ENCODE measurements at places on chromosomes 6 and 20.

DNA sequence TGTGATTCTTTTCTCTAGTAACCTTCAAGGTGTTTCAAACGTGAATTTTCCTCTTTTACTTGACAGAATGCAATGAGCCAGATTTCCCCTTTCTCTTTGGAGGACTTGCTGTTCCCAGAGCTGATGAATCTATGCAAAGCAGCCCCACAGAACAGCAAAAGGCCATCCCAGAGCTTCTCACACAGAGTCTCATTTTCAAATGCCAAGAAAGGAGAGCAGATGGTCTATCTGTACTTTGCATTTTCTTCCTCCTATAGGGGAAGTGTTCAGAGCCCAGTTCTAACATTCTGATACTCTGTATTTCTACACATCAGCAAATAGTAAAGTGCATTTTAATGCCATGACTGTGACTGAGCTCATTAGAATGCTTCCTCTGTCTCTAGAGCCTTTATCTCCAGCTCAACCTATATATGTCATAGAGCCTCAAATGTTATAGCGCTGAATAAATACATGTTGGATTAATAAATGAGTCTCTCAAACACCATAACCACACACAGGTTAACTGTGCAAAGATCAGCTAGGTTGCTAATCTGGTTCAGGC lies 81.8 kb upstream of the EYA4 start:
- DNase-seq: no peak

DNA sequence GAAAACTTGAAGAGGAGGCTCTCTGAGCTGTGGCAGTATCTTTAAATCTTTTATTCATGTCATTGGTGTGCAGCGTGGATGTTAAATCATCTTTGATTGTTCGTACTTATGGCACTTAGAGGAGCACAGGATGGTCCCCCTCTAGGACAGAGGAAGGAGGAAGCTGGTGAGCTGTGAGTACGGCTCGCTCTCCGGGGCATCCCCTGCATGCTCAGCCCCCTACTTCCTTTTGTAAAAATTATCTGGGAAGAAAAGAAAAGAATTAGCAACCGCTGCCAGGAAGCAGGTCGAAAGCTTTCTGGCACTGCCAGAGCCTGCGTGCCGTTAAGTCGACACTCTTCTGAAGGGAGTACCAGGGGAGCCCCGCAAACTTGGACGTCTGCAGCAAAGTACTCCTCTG lies 158.5 kb downstream of the SYNDIG1 start:
- no peak for DNase-seq

DNA sequence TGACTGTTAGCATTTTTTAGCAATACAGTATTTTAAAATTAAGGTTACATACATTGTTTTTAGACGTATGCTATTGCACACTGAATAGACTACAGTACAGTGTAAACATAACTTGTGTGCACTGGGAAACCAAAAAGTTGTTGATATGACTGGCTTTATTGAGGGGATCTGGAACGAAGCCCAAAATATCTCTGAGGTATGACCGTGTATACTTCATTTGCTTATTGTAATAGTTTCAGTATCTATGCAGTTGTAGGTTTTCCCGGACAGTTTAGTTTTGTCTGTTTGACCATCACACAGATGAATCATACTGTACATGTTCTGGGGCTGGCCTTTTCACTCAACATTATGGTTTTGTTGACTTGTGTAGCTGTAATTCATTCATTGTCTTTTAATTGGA lies 6.9 kb upstream of the ZBTB12 start:
- no peak for DNase-seq

- no peak for DNase-seq
Observed at GRCh38 chr20:52974179-52974594, 2.0 kb downstream of the TSHZ2 start.

DNA sequence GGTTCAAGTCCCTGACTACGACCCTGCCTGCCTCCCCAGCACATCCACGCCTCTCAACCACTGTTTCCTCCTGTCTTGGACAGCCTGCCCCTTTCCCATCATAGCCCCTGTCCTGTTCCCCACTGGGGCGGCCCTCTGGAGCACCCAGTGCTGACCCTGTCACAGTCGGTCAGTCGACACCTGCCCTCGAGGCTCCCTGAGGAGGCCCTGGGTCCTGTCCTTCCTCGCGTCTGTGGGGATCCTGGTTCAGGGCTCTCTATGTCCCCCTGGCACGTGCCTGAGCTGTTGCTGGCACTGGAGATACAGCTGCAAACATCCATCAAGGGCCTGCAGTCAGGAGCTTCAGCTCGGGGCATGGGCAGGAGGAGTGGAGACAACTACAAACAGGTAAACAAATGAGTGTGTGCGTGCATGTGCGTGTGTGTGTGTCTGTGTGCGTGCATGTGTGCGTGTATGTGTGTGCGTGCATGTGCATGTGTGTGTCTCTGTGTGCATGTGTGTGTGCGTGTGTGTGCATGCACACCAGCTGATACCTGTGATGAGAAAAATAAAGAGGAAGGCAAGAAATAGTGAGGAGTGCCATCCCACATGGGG lies 132.8 kb downstream of the PHACTR3 start:
- no peak for DNase-seq

DNA sequence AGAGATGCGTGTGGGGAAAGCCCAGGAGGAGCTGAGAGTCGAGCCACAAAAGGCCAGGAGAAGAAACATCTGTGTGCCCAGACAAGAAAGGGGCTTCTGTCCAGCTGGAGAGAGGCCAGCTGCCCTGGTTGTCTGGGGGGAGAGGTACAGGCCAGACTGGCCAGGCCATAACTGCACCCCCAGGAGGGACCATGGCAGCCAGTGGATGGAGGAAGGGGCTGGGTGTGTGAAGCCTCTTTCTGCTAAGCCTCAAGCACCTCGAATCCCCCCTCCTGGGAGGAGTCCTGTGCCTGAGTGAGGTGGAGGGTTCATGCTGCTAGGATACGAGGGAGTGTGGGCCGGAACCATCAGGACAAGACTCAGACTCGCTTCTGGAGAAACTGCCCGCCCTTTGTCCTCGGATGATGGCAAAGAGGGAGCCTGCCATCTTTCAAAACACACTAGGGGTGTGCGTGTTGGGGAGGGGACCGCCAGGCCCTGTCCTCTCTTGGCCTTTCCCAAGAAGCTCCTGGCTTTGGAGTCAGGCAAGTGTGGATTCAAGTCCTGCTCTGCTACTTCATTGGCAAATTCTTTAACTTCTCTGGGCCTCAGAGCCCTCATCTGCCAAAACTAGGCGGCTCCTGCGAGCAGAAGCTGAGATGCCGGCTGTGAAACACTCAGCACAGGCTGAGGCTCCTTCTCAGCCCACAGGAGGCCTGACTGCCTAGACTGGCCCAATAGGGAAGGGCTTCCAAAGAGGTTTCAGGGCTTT lies 90.3 kb downstream of the ASXL1 start:
- no peak for DNase-seq

DNA sequence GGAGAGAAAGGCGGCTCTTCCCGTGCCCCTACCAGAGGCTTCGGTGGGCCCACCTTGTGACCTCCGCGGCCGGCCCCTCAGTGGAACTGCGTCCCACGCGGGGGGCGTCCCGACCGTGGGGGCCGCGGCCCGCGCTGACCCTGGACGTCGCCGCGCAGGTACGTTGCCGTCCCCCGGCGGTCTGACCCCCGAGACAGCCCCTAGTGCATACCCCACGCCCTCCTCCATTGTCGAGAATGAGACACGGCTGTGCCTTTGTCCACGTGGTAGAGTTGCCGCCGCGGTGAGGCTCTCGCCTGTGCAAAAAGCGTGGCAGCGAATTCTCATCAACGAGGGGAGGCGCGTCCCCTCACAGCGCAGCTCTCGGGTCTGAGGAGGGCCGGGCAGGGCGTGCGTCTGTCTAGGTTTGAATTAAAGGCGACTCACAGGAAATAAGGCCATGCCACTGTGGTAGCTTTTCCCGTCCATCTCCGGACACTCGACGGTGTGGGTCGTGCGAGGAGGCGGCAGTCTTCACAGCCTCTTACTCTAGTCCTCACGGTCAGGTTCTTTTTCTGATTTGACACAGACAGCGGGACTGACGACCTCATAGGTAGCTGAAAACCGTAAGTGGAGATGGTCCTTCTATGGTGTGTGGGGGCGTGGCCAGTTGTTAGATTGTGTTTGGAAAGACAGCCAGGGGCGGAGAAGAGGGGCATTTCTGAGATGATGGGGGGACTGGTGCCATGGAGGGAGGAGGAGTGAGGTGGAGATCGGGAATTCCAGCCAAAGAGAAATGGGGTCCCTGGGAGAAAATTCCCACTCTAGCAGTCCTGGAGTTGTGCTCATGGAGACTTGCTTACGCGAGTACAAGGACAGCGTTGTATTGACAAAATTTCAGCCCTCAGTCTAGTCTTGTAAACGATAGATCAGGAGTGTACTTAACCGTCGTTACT lies 580 bp downstream of the NXT1 start:
- peak; percentile 76 for DNase-seq

DNA sequence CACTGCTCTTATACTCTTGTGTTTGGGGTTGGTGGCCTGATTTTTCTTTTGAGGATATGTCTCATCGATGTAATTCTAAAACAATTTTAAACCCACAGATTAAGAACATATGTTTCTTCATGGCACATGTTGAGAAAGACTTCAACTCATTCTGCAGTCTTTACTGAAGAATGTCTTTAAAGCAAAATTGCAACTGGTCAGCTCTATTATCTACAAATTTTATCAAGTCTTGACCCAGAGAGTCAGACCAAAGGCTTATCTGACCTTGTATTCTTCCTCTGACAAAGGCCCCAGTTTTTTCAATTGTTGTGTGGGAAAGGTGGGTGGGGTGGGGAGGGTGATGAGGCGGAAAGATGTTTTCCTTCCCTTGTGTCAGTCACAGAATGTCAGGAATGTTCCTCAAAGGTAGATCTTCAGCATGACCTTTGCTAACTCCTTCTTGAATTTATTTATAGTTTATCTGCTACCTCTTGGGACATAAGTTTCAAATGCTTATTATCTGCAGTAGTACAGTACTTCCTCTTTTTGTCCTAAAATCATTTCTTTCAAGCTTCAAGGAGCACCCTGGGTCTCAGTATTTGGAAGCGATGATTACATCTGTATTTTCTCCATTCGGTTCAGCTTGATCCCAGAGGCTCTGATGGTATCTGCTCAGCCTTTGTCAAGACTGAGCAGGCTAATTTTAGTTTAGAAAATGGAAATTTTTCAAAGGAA lies 63.2 kb upstream of the TIAM2 start:
- peak; percentile 71 for DNase-seq

DNA sequence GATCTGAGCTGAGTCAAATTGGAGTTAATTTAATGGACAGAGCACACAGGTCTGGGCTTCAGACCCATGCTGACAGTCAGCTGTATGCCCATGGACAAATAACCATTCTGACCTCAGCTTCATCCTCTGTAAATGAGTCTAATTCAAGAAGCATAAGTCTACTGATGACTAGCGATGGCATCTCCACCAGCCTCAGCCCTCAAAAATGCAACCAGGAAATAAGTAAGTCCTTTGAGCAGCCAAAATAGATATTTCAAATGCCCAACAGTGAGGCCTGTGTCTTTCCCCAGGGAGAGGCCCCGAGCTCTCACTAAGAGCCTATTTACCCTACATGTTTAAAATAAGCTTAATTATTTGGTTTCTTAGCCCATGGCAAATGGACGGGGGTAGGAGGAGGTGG lies 114.2 kb upstream of the MTHFD1L start:
- DNase-seq: no peak

- DNase-seq: no peak
Observed at GRCh38 chr6:158498362-158498761, 61.5 kb upstream of the TMEM181 start.
